ENCODE measurements at places on chromosomes 3 and 15.

DNA sequence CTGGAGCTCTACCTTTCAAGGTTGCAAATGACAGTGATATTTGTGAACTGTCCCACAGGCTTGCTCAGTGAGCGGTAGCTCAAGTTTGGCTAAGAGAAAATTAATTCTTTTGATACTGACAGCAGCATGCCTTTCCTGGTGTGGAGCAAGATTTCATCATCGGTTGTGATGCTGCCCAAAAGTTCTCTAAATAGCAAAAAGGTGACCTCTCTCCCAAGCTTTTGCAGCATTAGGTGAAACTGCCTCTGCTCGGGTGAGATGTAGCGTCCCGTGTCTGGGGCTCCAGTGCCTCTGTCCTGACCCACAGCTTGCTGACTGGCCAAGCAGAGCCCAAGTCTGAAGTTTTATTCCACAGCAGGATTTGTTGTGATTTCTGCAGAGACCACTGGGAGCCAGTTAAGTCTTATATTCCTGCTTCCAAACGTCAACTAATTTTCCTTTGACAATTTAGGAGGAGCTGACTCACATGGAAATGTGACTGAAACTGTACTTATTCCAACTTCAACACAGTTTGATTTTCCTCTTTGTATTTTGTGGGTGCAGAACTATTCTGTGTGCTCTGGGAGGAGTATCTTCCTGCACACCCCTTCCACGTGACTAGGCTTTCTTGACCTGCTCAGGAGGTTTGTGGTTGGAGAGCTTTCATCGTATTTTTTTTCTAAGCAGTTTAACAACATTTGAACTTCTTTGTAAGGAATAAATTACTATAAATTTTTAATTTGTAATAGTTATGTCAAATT, 5.9 kb downstream of the SYNM start:
- DNase-seq, result no peak

- no peak for DNase-seq
Measured at GRCh38 chr3:177561365-177561764, 364.1 kb upstream of the TBL1XR1 start.

- DNase-seq, result no peak
Measured at GRCh38 chr15:82552861-82553260, 12.6 kb upstream of the RPS17 start.

- DNase-seq, result no peak
Measured at GRCh38 chr3:125638799-125639198, 43.5 kb upstream of the OSBPL11 start.

DNA sequence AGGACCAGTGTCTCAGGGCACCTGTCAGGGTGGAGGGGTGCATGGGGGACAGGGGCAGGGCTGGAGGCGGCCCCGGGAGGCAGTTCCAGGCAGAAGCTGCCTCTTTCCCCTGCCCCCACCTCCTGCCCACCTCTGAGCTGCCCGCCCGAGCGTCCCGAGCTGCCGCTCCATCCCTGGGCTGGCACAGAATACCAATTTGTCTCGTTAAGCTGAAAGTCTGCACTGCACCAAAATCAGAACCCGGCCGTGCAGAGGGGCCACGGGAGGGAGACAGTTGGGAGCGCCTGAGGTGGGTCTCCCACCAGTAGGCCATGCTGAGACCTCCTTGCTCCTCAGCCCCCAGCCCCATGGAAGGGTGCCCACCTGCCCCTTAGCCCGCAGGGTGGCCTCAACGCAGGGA, 1.3 kb upstream of the ATP2B2 start:
- DNase-seq, result no peak

GRCh38 chr3:156551746-156552145, 3.2 kb downstream of the SSR3 start:
- no peak for DNase-seq

- DNase-seq, result no peak
Measured at GRCh38 chr3:151769175-151769574, 35.4 kb downstream of the AADACL2 start.

GRCh38 chr15:39884351-39884750, 35.7 kb downstream of the GPR176 start:
- DNase-seq, result no peak

DNA sequence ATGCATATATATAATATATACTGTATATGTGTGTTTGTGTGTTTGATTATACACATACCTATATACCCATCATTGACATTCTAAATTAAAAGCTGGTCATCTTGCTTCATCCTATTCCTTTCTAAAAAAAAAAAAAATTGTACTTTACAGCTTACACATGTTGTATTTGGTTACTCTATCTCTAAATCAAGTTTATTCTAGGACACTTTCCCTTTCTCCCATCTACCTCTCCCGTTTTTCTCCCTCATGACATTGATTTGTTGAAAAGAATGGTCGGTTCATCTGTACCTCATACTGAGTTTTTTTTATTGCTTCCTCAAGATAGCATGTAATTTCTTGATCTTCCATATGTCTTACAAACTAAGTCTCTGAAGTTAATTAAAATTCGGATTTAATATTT, 26.9 kb downstream of the GABPB1 start:
- DNase-seq, result no peak

DNA sequence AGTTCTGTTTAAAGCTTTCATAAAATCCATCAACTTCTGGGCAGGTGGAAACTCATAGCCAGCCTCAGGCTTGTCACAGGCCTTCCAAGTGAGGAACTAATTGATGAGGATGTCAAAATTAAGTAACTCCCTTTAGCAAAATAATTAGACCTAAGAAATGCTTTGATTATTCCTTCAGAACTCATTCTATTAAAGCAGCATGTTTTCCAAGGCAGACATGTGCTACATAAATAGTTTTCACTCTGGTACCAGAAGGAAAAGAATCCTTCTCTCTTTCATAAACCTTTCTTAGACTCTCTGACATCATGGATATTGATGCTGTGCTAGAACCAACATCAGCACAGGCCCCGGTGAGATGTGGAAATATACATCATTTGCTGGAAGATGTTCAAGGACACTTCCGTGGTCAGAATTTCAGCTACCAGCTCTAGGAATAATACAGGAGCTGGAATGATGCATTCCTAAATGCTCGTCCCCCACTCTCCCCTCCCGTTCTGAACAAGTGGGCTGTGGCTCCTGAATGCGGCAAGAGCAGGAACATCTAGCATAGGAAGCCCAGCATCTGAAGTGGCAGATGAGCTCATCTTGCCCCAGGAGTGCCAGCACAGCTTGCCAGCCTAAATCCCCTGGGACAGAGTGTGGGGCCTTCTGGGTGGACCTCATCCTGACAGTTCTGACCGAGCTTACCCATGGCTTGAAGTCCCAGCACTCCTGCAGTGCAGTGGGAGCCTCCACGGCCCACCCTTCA, 82.4 kb downstream of the WWTR1 start:
- no peak for DNase-seq

- no peak for DNase-seq
Measured at GRCh38 chr3:149480326-149481017, 6.0 kb downstream of the TM4SF4 start.

DNA sequence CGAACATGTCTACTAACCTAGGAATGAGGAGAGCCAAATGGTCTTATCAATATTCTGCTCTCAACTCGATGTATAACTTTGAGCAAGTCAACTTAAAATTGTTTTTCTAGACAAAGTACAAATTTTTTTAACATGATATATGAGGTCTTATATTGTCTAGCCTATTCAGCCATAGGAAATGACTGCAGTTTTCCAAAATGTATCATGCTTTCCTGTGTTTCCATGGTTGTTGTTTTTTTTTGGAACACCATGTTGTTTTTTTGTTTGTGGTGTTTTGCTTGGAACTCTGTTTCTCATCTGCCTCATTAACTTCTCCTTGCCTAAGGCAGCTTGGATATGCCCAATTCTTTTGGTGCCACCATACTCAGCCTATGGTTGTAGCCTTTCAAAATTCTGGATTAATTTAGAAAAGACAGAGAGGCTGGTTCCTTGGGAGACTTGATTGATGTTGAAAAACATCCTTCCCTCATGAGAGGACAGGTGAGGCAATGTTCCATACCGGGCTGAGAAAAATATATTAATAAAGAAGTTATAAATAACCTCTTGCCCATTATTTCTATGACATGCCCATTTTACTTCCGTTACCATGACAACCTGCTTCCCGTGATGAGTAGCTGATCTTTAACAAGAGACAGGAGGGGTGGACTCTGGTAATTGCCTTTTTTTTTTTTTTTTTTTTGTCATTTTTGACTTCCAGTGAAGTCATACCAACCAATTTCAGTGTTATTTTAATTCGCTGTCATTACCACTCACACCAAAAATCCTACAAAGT, 687.9 kb upstream of the GRM7 start:
- no peak for DNase-seq

DNA sequence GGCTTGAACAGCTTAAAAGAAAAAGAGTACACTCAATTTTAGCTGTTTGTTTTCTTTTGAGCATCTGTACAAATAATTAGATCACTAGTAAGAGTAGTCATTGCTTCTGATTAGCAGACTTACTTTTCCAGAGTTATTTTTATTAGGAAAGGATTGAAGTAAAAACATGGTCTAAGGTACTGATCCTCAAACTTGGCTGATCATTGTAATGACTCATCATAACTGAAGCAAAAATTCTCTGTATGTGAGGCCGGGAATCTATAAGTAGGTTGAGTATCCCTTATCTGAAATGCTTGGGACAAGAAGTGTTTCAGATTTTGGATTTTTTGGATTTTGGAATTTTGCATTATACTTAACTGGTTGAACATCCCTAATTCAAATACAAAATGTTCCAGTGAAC, 12.4 kb downstream of the NMD3 start:
- DNase-seq, result no peak

DNA sequence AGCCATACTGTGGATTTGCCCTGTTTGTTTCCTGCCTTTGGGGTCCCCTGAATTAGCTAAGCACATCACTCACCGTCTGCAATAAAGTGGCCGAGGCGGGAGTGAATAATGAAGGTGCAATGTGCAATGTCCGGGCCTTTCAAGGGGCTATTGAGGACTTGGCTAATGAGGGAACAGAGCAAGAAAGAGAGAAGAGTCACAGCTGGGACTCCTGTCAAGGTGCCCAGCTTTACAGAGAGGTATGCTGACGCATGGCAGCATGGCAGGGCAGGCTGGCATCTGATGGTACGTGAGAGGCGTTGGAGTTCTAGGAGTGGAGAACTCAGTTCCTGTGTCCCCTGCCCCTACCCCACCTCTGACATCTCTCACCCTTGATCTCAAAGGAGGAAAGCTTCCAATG, 13.8 kb upstream of the ATP2B2 start:
- no peak for DNase-seq

DNA sequence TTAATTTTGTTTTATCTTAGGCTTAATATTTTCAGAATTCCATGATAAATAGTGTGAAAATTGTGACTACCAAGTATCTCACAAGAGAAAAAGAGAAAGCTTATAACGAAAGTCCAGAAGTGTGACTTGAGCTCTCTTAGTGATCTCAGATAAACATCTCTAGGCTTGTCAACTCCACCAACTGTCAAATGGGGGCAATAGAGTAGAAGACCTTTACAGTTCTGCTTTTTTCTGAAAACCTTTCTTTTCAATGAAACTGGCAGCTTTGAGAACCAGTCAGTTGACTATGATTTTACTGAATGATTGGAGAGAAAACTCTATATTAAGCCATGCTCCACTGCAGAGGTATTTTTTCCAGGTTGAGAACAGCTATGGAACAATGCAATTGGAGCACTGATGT, 119.2 kb upstream of the TP63 start:
- no peak for DNase-seq

DNA sequence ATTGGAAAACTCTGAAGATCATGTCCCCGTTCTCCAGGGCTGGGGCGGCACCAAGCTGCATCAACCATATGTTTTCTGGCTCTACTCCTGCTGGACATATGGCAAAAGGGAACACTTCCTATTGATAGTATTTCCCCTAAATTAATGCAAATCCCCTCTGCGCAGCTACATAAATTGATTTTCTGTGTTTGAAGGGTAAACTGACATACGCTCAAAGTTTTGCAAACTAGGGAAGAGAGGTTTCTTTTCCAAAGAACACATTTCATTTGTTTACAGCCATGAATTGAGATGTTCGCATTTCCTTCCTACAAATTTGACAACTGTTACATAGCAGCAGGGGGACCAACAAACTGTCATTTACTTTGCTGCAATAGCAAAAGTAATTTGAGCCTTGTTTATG, 35.9 kb downstream of the CTXND1 start:
- no peak for DNase-seq

DNA sequence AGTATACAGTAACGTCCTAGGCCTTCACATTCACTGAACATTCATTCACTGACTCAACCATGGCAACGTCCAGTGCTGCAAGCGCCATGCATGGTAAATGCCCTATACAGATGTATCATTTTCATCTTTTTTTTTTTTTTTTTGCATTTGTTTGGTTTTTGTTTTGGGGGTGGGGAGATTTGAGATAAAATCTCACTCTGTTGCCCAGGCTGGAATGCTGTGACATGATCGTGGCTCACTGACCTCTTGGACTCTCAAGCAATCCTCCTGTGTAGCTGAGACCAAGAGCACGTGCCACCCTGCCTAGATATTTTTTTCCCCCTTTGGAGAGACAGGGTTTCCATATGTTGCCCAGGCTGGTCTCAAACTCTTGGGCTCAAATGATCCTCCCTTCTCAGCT, 37.4 kb downstream of the SUSD5 start:
- DNase-seq, result no peak

GRCh38 chr3:9809239-9809614, 835 bp upstream of the TTLL3 start:
- no peak for DNase-seq

DNA sequence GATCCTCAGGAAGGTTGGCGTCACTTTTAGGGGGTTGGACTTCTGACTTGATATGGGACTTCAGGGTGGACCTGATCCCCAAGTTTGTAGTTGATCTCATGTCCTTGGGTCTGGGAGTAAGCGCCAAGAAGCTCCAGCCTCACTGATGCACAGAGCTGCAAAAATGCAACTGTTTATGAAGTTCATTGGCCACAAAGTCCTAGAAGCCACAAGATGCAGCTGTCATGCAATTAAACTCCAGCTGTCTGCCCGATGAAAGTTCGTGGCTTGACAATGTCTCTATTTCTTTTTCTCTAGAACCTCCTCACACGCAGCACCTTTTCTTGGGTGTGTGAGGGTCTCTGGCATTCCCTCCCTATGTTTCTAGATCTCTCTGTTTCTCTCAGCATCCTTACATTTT, 9.2 kb upstream of the ACAN start:
- DNase-seq, result no peak

- DNase-seq, result no peak
Measured at GRCh38 chr3:97930018-97930417, 42.2 kb downstream of the RIOX2 start.

GRCh38 chr3:173913397-173913796, 515.9 kb downstream of the NLGN1 start:
- DNase-seq, result no peak

- DNase-seq, result peak; percentile 22
Measured at GRCh38 chr15:43204016-43204901, 16.6 kb downstream of the EPB42 start.

Measured in activated CD8-positive, alpha-beta memory T cell treated with anti-CD3 and anti-CD28 coated beads for 1 hour (primary cell).